ENCODE measurements at places on chromosomes 5 and 9. TPM values are rescaled to one million over a fixed set of nuclear protein-coding genes. Genes with fewer than 3 reads are reported as not detected.
A peak's percentile ranks its signal among the peaks of the same experiment; 100 is the strongest.

PFDN1 gene
- 108 TPM for total RNA-seq

DNA sequence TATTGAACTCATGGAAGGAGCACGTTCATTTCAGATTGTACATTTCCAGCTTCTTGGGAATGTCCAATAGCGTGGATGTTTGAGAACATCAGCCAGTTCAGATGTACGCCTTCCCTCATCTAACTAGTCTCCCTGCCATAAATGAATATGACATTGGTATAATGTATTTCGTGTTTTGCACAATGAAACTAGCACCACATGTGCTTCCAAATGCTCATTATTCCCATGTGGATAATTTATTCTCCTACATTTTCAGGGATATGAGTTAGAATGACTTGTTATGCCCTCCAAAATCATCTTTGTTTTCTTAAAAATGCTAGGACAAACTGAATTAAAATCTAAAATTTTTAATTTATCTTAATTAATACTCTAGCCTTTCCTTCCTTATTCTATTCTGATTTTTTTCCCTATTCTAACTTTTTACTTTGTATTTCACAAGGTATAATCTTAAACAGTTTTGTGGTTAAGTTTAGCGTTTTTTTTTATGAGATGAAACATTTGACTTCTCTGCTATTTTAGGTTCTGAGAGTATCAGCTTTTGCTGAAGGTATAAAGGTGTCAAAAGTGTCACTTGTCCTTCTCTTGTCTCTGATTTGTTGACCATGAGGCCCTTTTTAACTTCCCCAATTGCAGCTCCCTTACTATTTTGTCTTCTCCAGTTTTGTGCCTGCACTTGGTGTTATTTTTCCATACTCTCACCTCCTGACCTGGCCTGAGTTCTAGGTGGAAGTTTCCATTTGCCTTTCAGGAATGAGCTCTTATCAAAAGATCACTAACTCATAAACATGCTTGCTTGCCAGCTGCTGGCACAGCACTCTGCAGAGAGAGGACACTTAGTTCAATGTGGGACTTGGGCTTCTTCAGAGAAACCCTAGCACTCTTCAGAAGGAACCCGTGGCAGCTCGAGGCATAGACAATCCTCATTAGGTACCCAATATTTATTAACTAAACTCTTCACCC, 106.8 kb downstream of the FRMD3 start:
- DNase-seq: peak; percentile 59

DNA sequence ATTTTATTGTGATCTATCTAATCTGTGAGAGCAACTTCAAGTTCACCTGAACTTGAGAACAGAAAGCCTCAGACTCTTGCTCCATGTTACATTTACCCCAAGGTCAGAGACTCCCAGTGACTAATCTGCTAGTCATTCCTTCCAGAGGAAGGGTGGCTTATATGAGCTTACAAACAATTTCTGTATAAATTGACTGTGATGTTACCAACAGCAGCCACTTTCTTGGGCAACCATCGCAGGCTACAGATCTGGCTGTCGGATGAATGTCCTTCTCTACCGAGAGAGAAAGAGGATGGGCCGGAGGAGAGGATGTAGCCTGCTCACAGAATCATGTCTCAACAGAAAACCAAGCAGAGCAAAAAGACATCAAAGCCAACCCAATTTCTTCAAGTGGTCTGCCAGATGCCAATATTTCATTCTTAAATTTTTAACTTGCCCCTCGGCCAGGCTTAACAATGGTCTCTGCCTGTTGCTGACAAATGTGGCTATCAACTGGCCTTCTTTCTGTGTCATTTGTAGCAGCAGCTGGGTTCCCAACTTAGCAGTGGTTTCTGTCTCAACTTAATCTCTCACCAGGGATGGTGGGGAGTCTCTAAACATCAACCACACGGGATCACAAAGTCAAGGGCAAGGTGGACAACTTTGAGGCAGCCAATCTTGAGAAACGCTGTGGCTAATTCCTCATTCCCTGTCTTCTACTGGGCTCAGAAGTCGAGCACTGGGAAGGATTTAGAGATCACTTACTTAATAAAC, 81.3 kb downstream of the RAPGEF1 start:
- DNase-seq: peak; percentile 91

RBM18 gene
- total RNA-seq: 28.6 TPM

DNA sequence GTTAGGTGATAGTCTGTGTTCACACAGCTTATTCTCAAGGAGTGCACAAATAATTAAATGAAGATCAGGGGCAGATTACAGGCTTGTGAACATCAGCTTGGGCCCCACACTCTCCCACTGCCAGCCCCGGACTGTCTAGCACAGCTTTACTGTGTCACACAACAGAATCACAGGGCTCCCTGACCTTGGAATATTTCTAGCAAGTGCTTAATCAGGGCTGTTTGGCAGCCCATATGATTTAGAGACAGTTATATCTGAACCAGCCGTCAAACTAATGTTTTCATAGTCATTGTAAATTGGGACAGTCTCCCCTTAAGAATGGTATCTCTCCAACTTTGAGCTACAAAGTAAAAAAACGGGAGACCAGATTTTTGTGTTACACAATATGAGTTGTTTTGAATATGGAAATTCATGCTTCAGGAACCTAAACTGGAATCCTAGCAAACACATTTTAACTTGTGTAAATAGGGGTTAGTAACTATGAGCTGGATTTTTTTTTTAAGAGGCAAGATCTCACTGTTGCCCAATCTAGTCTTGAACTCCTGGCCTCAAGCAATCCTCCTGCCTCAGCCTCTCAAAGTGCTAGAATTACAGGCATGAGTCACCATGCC, 517.6 kb downstream of the BNC2 start:
- no peak for DNase-seq

GARIN3 gene
- total RNA-seq: not detected
